B cell (primary cell): ENCODE measurements at places on chromosomes 3 and 15. TPM values are rescaled to one million over a fixed set of nuclear protein-coding genes. Genes with fewer than 3 reads are reported as not detected.

Gene LEKR1
- 4.6 and 4.7 TPM in 2 replicates for total RNA-seq

Gene SNX22
- 43.0 and 44.9 TPM in 2 replicates for total RNA-seq

Gene TF
- 0.27 TPM in 2 replicates for total RNA-seq

Gene MRPL47
- total RNA-seq, result 20.2 and 22.0 TPM in 2 replicates

Gene DAZL
- total RNA-seq, result 0.27 TPM in 1 of 2 replicates, not detected in the other

Gene MUC13
- total RNA-seq, result not detected in 2 replicates

Gene RMDN3
- total RNA-seq, result 22.1 and 24.2 TPM in 2 replicates

Gene GHSR
- total RNA-seq, result not detected in 2 replicates

GRCh38 chr3:178255315-178255714, 280.9 kb upstream of the KCNMB2 start:
- no peaks in the 10 kb centered on the region for H3K36me3 ChIP-seq
- no peak for DNase-seq
- H3K27ac ChIP-seq, result no peak overlapping the region
- no peak overlapping the region for H3K4me3 ChIP-seq

GRCh38 chr3:30751610-30752299, 142.7 kb downstream of the GADL1 start:
- no peaks in the 10 kb centered on the region for H3K4me1 ChIP-seq
- no peak overlapping the region for H3K4me3 ChIP-seq
- no peak overlapping the region for H3K27ac ChIP-seq
- no peaks in the 10 kb centered on the region for H3K36me3 ChIP-seq

GRCh38 chr3:189488241-189488767, 142.9 kb upstream of the TP63 start:
- H3K4me3 ChIP-seq, result no peak overlapping the region
- H3K36me3 ChIP-seq, result no peaks in the 10 kb centered on the region
- H3K4me1 ChIP-seq, result no peaks in the 10 kb centered on the region
- no peak overlapping the region for H3K27ac ChIP-seq

DNA sequence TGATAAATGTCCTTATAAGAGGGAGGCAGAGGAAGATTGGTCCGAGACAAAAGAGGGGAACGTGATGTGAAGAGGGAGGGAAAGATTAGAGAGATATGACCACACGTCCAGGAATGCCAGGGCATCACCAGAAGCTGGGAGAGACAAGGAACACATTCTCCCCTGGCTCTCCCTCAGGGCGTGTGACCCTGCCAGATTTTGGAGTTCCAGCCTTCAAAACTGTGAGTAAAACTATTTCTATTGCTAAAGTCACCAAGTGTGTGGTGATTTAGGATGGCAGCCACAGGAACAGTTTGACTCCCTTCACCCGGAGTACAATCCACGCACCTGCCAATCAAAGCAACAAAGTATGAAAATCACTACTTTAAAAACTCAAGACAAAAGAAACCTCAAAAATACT, 32.1 kb upstream of the TJP1 start:
- no peak overlapping the region for H3K27ac ChIP-seq
- no peaks in the 10 kb centered on the region for H3K27me3 ChIP-seq
- H3K36me3 ChIP-seq, result no peaks in the 10 kb centered on the region
- DNase-seq, result no peak
- no peaks in the 10 kb centered on the region for H3K4me1 ChIP-seq

DNA sequence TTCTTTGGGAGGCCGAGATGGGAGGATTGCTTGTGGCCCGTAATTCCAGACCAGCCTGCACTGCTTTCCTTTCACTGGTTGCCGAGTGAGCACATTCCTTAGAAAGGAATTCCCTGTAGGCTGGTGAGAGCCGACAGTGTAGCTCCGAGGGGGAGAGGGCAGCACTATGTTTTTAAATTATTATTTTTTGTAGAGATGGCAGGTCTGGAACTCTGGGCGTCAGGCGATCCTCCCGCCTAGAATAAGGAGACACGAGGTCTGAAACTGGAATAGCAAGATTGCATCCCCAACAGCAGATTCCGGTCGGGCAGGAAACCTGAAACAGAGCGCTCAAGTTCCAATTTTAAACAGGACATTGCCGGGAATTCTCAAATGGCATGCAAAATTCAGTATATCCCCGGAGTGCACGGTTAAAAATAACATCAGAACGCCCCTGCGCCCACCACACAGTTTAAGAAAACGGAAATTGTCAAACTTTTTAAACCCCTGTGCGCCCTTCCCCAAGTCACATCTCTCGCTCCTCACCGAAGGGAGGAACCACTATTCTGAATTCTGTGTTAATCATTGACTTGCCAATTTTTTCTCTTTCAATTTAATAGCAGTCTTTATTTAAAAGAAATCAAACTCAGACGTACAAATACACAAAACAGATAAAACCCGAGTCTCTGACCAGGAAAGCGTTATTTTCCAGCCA, 643 bp upstream of the RNU5B-1 start:
- H3K36me3 ChIP-seq, result no peaks in the 10 kb centered on the region
- peaks cover 7% of the 10 kb centered on the region for H3K4me1 ChIP-seq
- peak overlapping the region; percentile 67 for H3K4me3 ChIP-seq
- no peak for DNase-seq

- H3K27ac ChIP-seq, result no peak overlapping the region
- DNase-seq, result no peak
- H3K4me3 ChIP-seq, result no peak overlapping the region
- no peaks in the 10 kb centered on the region for H3K27me3 ChIP-seq
- H3K4me1 ChIP-seq, result peaks cover 11% of the 10 kb centered on the region
Measured at GRCh38 chr3:128379367-128380160, 87.1 kb downstream of the DNAJB8 start.

GRCh38 chr3:94440767-94441493, 378.1 kb downstream of the NSUN3 start:
- no peak for DNase-seq
- no peaks in the 10 kb centered on the region for H3K36me3 ChIP-seq
- no peak overlapping the region for H3K4me3 ChIP-seq
- no peak overlapping the region for H3K27ac ChIP-seq
- H3K27me3 ChIP-seq, result no peaks in the 10 kb centered on the region
- no peaks in the 10 kb centered on the region for H3K4me1 ChIP-seq

GRCh38 chr3:65334045-65334665, 646.4 kb upstream of the ADAMTS9 start:
- no peaks in the 10 kb centered on the region for H3K4me1 ChIP-seq
- no peak overlapping the region for H3K4me3 ChIP-seq
- H3K36me3 ChIP-seq, result no peaks in the 10 kb centered on the region
- H3K27ac ChIP-seq, result no peak overlapping the region
- no peaks in the 10 kb centered on the region for H3K27me3 ChIP-seq

DNA sequence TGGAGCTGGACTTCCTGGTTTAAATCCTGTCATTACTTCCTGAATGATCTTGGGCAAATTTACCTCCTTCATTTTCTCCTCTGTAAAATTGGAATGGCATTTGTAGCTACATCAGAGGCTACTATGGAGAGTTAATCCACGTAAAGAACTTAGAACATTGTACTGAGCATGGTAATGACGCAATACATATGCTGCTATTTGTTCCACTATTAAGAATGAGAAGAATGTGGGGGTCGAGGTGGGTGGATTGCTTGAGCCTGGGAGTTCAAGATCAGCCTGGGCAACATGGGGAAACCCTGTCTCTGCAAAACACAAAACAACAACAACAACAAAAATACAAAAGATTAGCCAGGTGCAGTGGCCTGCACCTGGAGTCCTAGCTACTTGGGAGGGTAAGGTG, 250.6 kb downstream of the RYR3 start:
- H3K36me3 ChIP-seq, result no peaks in the 10 kb centered on the region
- H3K27me3 ChIP-seq, result no peaks in the 10 kb centered on the region
- H3K4me3 ChIP-seq, result no peak overlapping the region
- H3K4me1 ChIP-seq, result no peaks in the 10 kb centered on the region
- no peak overlapping the region for H3K27ac ChIP-seq

DNA sequence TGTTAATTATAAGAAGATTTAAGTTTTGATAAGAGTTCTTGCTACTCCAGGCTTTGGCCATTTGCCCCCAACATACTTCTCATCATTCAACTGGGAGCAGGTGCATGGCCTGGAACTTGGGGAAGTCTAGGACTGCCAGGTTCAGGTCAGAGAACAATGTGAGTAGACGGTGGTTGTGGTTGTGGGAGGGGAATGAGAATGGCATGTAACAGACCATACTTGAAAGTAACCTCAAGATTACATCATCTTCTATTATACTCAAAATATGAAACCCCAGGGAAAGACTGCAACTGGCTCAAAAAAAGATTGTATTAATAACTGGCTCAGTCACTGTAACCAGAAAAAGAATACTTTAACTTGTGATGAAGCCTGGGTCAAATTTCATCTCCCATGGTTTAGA, 364.9 kb upstream of the DPPA4 start:
- H3K27me3 ChIP-seq, result no peaks in the 10 kb centered on the region
- no peak overlapping the region for H3K27ac ChIP-seq
- DNase-seq, result no peak
- no peak overlapping the region for H3K4me3 ChIP-seq
- no peaks in the 10 kb centered on the region for H3K36me3 ChIP-seq
- no peaks in the 10 kb centered on the region for H3K4me1 ChIP-seq

DNA sequence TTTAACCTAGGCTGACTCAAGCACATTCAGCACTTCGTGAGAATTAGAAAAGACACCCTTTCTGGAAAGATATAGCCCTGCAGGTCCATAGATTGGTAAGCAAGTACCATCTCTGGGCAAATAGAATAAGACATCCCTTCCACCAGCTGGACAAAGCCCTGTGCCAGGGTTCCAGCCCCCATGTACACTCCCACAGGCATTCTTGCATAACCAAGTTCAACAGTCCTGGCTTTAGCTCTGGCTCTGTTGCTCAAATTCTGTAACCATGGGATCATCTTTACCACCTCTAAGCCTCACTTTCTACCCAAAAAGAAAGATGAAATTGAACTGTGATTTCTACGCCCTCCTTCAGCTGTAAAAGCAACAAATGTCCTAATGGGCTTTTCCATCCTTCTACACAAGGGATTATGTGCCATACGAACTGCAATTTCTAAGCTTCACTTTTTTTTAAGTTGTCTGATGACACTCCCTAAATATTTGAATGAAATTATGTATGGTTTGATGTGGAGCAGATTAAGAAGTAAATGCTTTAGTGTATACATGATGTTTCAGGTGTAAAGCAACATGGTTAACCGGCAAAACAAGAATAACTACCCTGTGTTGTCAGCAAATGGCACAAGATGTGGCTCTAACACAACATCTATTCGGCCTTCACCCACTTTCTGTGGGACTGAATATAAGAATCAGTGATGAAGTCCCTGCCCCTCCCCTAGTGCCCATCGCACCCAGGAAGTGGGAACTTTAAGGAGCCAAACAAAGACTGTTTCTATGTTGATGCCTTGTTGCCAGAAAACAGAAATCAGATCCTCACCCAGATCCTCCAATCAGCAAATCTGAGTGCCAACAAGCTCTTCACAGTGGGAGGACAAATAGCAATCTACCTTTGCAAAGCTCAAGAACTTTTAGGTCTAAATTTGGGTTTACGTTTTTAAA, 165.7 kb downstream of the P3H2 start:
- H3K36me3 ChIP-seq, result no peaks in the 10 kb centered on the region
- H3K4me3 ChIP-seq, result no peak overlapping the region
- no peak overlapping the region for H3K27ac ChIP-seq
- H3K4me1 ChIP-seq, result no peaks in the 10 kb centered on the region
- H3K27me3 ChIP-seq, result no peaks in the 10 kb centered on the region

- peaks cover 67% of the 10 kb centered on the region for H3K36me3 ChIP-seq
- H3K27me3 ChIP-seq, result no peaks in the 10 kb centered on the region
- no peak for DNase-seq
Measured at GRCh38 chr3:31823184-31823583, 157.9 kb downstream of the OSBPL10 start.

DNA sequence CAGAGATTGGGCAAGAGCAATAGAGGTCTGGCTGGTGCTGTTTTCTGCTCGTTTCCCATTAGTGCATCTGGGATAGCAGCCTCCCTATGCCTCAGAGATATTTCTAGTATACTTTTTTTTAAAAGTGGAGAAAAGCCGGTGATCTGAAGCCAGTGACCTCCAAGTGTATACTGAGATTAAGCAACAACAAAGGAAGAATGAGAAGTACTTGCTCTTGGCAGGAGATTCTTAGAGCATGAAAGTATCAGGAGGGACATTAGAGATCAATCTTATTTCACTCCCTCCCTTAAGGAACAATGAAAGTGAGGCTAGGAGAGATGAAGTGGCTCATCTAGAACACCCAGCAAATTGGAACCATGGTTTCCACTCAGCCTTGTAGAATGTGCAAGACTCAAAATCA, 423.3 kb downstream of the SOX2 start:
- DNase-seq, result no peak
- H3K36me3 ChIP-seq, result no peaks in the 10 kb centered on the region
- H3K4me3 ChIP-seq, result no peak overlapping the region
- H3K4me1 ChIP-seq, result no peaks in the 10 kb centered on the region

- no peaks in the 10 kb centered on the region for H3K27me3 ChIP-seq
- peaks cover 27% of the 10 kb centered on the region for H3K36me3 ChIP-seq
- DNase-seq, result no peak
Measured at GRCh38 chr3:42084586-42084985, 6.6 kb upstream of the TRAK1 start.

GRCh38 chr15:80464951-80465625, 60.9 kb downstream of the ARNT2 start:
- no peaks in the 10 kb centered on the region for H3K36me3 ChIP-seq
- no peak overlapping the region for H3K4me3 ChIP-seq
- no peak overlapping the region for H3K27ac ChIP-seq
- no peaks in the 10 kb centered on the region for H3K27me3 ChIP-seq

- H3K27ac ChIP-seq, result no peak overlapping the region
- no peak for DNase-seq
- H3K4me3 ChIP-seq, result no peak overlapping the region
- H3K27me3 ChIP-seq, result no peaks in the 10 kb centered on the region
Measured at GRCh38 chr3:193857996-193858395, 265.0 kb downstream of the OPA1 start.

GRCh38 chr3:123448536-123449101, at the start of gene ADCY5:
Gene ADCY5, minus strand, starts transcription at chr3:123449090. Its CDS starts 545 bp downstream, at chr3:123448545.
- H3K27me3 ChIP-seq, result peaks cover 34% of the 10 kb centered on the region
- H3K4me1 ChIP-seq, result peaks cover 13% of the 10 kb centered on the region
- peak within 1 kb of the TSS; percentile 65 for H3K4me3 ChIP-seq
- no peak within 1 kb of the TSS for H3K27ac ChIP-seq
- H3K36me3 ChIP-seq, result no peaks in the 10 kb centered on the region

DNA sequence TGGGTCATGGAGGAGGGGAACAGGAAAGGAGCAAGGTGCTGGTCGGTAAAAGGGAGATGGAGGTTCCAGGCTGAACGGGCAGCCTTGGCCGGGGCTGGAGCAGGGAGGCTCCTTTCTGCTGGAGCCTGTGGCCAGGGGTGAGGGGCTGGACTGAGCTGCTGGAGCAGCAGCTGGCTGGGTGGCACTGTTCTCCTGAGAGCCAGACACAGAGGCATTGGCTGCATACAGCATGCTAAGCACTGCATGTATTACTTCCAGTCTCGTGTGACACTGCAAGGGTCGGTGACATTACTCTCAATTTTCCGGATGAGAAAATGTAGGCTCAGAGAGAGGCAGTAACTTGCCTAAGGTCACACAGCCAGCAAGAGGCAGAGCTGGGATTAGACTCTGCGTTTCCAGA, 42.3 kb downstream of the RGMA start:
- DNase-seq, result no peak
- H3K4me3 ChIP-seq, result no peak overlapping the region
- H3K27ac ChIP-seq, result no peak overlapping the region
- H3K27me3 ChIP-seq, result peaks cover 16% of the 10 kb centered on the region
- H3K4me1 ChIP-seq, result peaks cover 8% of the 10 kb centered on the region
- no peaks in the 10 kb centered on the region for H3K36me3 ChIP-seq
